ENCODE measurements at places on chromosomes 7 and 10.

- no peak for DNase-seq
These were observed 180.0 kb downstream of the BTAF1 start for GRCh38 chr10:92103376-92104090.

- DNase-seq, result no peak
These were observed 79.2 kb downstream of the ELAPOR2 start for GRCh38 chr7:86980223-86980622.

- no peak for DNase-seq
These were observed 44.0 kb downstream of the WDR37 start for GRCh38 chr10:1100143-1100542.

DNA sequence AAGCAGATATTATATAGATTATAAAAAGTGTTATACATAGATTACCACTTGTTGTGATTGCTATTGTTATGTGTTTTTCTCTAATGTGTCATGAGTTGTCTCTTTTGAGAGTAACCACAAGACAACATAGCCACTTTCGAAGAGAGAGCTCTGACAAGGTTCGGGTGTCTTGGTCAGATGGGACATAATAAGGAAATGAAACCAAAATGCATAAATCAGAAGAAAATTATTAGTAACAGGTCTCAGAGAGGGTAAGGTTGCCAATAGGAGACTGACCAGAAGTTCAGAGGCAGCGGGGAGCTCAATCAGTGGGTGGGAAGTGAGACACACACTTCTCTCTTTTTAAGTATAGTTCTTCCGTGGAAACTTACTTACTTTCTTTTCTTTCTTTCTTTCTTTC is 639.2 kb upstream of the POT1 start:
- DNase-seq, result no peak

DNA sequence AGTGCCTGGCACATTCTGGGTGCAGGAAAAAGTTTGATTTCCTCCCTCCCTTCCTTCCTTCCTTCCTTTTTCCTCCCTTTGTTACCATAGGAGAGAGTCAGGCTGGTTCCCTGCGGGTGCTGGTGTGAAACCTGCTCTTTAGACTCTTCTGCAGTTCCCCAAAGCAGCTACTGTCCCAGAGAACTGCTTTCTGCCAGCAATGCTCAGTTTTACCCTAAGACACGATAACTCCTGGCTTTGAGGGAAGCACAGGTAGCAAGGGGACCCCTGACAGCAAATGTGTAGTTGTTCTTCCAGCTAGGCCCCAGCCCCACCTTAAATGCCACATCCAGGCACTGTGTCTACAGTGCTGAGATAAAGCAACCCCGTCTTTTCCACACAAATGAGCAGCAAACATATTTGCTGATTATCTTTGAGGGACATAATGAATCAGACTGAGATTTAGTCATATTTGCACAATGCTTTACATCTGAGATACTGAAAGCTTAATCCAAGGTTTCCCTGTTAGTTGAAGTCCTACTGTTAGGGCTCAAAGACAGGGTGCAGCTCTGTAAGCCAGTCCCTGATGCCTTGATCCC is 55.5 kb downstream of the MET start:
- no peak for DNase-seq

DNA sequence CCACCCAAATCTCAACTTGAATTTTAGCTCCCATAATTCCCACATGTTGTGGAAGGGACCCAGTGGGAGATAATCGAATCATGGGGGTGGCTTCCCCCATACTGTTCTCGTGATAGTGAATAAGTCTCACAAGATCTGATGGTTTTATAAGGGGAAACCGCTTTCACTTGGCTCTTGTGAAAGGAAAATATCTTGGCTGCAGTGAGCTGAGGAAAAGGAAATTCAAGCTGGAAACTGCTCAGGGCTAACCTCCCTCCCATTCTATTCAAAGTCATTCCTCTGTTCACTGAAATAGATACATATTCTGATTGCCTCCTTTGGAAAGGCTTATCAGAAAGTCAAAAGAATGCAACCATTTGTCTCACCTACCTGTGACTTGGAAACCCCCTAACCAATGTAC is 15.8 kb downstream of the CYCS start:
- no peak for DNase-seq

DNA sequence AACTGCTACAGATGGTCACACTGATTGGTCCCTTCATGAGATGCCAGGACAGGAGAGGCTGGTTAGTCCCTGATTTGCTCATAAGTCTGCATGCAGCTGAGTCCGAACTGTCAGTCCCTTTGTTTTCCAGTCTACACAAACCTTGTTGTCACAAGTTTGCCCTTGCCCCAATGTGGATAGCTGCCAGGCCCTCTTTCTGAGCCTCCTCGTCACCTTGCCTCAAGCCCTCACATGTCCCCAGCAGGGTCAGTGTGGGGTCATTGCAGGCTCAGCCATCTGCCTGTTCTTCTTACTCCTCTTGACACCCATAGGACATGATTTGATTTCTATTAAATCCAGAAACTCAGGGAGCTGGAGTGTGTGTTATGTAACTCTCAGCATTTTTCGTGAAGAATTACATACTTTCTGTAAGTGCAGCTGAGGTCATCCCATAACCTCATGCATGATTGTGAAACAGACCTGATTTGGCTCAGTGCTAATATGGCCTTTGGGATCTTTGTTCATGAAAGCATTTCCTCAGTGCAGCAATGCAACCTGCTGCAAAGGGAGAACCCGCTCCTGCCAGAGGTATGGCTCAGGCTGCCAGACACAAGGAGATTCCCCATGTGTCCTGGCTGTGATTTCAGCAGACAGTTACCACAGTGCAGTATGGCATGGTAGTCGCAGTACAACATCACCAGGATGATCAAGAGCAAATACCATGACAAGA is 70.0 kb upstream of the ZMIZ2 start:
- no peak for DNase-seq

DNA sequence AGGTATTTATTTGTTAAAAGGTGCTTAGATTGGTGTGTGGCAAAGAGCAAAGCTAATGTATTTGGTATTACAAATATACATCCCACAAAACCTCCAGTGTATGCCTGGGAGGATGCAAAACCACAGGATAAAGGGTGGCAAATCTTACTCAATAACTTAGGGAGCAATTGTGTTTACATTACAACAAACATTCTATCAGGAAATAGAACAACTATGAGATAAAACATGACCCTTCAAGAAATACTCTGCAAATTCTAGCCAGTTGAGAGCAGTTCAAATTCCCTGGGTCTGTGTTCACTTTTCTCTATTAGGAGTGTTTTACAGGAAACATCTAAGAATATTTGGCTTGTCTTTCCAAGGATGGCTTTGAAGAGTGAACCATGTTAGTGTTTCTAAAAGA is 64.9 kb downstream of the CUL1 start:
- no peak for DNase-seq

GRCh38 chr10:44010873-44011602 is 362.4 kb upstream of the ZNF32 start:
- no peak for DNase-seq

DNA sequence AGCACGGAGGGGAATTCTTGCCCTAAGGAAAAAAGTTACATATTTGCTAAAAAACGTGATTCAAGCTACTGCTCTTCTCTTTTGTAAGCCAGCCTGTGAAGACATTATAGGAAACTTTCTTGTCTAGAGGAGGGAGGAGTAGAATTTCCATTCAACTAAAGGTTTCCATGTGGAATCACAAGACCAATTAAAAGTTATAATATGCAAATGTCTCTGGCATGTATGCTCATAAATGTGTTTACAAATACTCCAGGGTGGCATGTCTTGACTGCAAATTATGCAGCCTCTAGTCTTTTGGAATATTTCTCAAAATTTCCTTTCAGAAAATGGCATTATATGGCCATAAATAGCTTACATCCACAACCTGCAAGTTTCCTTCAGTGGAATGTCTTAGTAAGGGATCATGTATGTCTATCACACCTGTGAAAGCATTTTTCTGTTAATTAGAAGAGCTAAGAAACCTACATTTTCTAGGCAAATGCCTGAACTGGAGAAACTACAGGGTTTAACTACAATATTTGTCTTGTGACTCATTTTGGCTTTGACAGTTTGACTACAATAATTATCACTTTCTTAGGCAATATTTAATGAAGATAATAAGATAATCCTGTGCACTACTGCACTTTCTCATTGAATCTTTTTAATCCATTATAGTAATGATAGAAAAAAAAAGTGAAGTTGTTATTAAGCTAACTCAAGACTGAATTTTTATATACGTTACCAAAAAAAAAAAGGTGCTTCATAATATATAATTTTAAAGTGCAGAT is 111.1 kb upstream of the C10orf90 start:
- no peak for DNase-seq

- DNase-seq, result no peak
These were observed 14.0 kb upstream of the GTPBP4 start for GRCh38 chr10:974038-974784.

DNA sequence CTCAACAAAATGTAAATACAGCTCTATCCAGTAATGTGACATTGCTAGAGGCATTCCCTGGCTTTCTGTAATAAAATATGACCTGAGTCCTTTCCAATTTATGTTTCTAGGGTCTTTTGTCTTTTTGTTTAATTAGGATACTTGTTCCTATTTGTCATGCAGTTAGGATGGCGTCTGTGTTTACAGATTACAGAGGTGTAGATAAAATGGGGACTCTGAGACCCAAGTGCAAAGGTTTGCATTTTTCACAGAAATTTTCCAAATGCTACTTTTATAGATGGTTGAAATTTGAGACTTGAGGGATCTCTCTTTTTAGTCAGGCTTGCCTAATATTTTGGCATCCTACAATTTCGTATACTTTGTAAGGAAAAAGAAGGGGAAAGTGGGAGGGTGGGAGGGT is 332.4 kb downstream of the PTEN start:
- peak; percentile 34 for DNase-seq

DNA sequence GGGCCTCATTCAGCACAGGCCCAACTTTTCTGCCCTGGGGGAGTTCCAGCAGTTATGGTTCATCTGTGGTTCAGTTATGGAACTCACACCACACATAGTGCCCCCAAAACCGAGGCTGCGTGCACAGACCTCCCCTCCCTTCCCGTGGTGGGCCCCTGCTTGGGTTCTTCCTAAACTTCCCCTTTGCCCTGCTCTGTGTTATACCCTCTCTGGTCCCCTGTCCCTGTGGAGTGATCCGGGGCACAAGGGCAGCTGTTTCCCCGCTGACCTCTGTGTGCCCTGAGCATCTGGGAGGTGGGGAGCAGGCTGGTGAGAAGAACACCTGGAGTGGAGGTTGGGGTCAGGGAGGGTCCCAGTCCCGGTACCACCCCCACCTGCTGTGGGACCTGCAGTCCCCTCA is 39.4 kb downstream of the HTRA1 start:
- DNase-seq, result no peak

DNA sequence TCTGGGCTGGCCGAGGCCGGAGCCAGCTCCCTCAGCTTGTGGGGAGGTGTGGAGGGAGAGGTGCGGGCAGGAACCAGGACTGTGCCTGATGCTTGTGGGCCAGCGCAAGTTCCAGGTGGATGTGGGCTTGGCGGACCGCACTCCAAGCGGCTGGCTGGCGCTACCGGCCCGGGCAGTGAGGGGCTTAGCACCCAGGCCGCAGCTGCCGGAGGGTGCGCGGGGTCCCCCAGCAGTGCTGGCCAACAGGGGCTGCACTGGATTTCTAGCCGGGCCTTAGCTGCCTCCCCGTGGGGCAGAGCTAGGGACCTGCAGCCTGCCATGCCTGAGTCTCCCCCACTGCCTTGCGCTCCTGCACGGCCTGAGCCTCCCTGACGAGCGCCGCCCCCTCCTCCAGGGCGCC is 242.8 kb downstream of the CCSER2 start:
- DNase-seq, result no peak

GRCh38 chr10:33139181-33139646 is 181.2 kb upstream of the ITGB1 start:
- no peak for DNase-seq

DNA sequence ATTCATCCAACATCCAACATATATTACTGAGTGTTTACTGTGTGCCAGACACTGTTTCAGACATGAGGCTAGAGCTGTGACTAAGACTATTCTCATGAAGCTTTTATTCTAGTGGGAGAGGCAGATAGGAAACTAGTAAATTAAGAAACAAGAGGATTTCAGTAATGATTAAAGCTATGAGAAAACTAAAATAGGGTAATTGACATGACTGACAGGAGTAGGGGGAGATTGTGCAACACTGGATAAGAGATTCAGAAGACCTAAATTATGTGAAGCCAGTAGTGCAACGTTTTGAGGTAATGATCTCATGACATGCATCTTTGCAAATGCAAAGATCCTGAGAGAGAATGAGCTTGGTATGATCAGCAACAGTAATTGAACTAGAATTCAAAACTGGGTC is 48.6 kb upstream of the MKLN1 start:
- DNase-seq, result no peak

DNA sequence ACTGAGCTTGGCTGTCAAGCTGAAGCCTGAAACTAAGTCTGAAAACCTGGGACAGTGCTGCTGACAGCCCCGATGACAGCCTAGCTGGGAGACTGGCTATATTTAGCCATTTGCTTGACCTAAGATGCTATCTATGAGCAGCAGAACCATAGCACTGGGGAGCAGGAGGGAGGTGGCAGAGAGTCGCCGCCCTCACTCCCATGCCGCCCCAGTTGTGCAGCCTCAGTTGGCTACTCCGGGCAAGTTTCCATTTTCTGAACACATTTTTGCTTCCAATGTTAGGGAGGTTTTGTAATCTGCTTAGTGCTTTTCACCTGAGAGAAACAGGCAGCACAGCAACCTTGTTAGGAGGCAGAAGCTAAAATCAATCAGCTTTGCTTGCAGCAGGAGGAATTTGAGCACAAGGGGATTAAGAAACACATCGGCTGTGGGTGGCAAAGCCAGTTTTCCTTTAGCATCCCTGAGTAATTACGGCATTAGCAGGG is 20.4 kb upstream of the C10orf71 start:
- DNase-seq, result no peak

GRCh38 chr7:37832194-37832593 is 16.2 kb upstream of the NME8 start:
- peak; percentile 89 for DNase-seq

GRCh38 chr10:21122907-21123306 is 225.8 kb upstream of the NEBL start:
- no peak for DNase-seq

DNA sequence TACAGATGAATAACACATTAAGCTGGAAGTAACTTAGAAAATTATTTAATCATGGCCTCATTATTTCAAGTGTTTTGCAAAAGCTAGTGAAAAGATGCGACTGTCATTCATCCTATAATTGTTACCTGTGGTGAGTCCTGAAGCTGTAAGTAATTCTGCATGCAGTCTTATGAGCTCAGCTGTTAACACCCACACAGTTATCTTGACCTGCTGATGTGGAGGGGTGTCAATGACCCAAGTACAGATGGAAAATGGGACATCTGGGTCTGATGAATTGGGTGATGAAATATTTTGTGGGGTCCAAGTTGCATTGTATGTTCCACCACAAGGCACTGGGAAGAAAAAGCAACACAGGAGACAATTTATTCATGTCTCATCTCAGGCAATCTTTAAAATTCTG is 68.9 kb downstream of the OR13A1 start:
- no peak for DNase-seq

DNA sequence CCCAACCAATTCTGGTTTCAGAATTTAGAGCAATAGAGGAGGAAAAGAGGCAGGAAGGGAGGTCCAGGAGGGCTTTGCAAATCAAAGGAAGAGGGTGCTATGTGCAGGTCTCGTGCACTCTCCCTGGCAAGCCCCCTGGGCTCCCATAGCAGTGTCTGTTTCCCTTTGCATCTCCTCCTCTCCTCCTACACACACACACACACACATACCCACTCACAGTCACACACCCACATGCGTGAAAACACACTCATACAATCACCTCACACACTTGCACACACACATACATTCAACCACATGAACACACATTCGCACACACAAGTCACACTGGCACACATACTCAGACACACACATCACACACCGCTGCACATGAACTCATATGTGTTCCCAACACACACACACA is 105.3 kb downstream of the OAT start:
- no peak for DNase-seq

- DNase-seq, result peak; percentile 59
These were observed 1110.6 kb downstream of the TYW1 start for GRCh38 chr7:68107261-68107660.
